ENCODE measurements at places on chromosomes 7 and 10.

GRCh38 chr10:21978191-21978862 is 25.2 kb downstream of the DNAJC1 start:
- DNase-seq: peak; percentile 44

- DNase-seq: no peak
Measured at GRCh38 chr7:7017707-7018280, 164.6 kb upstream of the C1GALT1 start.

DNA sequence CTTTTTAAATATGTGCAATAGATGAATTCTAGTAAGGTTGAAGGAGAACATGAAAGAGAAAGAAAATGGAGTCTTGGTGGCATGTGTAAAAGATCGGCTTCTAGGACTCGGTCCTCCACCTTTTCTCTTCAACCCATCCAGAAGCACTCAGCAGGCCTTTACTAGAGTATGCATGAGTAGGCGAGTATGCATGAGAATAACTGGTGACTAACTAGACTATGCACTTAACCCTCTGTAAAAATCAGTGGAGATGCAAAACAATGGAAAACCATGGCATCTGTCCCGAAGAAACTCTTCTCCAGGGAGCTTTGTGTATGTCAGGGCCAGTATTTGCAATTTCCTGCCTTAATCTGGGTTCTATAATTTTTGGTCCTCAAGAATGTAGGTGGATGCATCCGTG is 40.0 kb upstream of the GRB10 start:
- no peak for DNase-seq

DNA sequence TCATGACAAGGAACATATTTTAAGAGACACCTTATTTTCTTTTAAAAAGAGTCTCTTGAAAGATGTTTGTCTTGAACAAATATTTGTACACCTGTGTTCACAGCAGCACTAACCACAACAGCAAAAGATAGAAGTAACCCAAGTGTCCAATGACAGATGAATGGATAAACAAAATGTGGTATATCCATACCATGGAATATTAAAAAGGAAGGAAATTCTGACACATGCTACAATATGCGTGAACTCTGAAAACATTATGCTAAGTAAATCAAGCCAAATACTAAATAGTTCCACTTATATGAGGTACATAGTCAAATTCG is 17.8 kb downstream of the SGMS1 start:
- DNase-seq: no peak

DNA sequence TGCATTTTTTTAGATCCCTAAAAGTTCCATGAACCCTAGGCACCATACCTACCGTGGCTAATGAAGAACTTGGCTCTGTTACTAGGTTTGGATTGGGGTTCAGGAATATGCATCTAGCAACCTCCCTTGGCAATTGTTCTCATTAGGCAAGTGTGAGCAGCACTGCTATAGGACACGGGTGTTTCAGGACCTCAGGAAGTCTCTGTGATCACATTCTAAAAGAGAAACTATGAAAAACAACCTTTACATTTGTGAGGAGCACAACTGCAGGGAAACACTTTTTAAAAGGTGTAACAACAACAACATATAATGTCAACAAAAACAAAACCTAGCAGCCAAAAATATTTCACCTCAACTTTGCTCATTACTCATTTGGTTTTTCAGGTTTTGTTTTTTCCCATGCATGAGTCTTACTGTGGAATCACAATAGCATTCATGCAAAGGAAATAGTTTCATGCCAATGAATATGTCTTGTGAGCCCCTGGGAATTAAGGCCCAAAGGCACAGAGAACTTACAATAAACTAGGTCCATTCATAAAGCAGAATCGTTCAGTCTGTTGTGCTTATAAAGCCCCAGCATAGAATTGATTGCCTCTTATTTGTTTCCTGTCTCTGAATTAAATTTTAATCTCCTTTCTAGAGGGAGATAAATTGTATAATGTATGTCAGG is 255.7 kb upstream of the DGKB start:
- DNase-seq: no peak

DNA sequence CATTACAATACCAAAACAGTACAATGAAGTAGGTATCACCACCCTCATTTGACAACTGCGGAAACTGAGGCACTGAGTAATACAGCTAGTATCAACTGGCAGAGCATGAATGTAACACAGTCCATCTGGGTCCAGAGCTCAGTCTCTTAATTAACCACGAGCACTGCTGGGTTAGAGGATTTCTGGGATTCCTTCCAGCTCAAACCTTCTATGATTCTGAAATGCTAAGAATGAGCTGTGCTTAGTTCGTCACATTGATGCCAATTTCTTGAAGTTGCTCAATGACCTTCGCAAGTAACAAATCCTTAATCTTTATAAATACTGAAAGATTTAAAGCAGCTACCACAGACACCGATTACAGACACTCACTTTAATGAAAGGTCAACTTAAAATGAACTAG is 62.5 kb downstream of the SGMS1 start:
- DNase-seq: no peak

DNA sequence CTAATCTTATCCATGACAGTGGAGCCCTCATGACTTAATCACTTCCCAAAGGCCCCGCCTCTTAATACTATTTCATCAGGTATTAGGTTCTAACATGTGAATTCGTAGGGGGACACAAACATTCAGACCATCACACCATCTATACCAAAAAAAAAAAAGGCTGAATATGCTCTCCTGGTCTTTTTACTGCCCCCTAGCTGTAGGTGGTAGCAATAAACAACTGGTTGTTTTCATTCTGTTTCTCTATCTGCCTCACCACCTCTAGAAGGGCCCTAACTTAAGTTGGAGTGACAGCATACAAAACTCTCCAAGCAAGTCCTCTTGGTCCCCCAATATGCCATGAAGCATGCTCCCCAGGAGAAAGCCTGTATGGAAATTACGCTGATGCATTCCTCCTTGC is 94.1 kb downstream of the GRM8 start:
- no peak for DNase-seq

- no peak for DNase-seq
Measured at GRCh38 chr7:99011706-99012404, 132.1 kb downstream of the SMURF1 start.

DNA sequence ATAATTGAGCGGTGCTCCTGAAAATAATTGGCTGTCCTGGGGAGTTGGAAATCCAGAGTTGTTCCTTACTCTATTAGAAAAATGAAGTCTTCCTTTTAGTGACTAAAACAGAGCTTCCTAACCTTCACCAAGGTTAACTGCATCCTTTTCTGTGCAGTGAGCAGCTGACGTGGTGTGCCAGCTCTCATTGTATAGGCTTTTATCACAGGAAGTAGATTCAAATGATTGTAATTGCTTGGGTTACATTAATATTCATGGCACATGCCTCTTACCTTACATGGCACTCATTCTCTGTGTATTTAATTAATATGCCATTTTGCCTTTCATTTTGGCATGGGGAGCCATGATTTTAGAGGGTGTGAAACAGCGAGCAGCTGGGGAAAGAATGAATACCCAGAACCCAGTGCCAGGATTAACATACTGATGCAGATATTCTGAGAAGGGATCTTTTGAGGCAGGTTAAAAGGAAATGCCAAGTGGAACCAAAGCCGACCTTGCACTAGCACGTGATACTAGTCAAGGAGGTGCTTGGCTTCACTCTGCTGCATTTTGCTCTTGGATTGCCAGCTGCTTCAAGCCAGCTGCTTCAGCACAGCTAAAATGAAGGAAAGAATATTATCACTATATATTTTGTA is 115.3 kb downstream of the ST7 start:
- no peak for DNase-seq

DNA sequence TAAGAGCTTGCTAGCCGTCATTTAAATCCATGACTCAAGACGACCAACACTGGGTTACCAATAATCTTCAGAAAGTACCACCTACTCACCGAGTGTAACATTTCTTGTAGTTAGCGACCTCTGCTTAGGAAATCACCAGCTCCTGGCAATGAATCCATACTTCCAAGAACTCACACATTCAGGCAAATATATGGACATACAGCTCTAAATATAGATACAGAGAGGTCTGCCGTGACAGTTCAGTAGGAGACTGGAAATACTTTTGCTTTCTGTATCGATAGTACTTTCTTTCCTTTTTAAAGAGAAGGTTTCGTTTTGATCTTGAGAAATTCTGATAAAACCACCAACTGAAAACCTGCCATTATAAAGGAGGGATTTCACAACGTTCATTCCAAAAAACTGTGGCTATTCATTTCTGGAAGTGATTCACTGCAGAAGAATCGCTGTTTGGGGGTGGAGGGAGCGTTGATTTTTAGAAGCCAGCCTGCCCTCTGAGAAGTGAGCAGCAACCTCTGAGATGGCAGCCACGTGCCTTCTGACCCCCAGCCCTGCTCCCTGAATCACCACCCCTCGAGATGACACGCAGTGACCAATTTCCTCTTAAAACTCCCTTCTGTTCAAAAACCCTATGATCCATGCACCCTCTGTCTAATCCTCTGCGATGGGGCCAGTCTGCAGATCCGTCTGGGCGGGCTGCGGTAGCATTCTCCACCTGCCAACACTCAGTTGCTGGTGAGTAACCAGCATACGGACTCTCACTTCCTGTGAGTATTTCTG is 179.0 kb upstream of the KLF14 start:
- no peak for DNase-seq

DNA sequence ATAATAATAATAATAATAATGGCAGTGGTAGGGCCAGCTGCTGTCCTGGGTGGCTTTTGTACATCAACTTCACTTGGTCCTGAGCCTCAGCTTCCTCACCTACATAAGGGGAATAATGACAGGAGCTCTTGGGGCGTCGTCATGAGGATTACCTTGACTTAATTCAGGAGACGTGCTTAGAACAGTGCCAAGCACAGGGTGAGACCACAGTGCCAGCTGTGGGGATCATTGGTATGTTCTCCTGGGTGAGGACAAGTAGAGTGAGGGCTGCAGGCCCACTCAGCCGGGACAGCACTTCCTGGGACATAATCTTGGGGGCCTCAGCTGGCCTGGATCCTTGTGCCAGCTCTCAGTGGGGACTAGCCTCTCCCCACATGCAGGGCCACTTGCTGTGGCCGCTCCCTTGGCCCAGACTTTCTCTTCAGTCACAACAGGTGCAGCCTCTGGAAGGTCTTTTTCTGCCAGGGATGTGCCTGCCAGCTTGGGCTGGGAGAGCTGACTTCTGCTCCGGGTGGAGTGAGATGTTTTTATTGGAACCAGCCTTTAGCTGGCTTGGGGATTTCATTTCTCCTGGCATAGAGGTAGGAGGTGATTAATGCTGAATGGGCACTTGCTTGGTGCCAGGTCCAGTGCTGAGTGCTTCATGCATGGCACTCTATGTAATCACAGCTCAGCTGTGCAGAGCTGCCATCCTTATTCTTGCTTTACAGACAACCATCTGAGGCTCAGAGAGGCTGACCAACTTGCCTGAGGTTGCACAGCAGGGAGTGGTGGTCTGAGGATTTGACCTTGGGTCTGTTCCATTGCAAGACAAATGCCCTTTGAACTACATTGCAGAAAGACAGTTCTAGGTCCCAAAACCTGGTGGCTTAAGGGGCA is 45.3 kb downstream of the TSPAN15 start:
- no peak for DNase-seq

DNA sequence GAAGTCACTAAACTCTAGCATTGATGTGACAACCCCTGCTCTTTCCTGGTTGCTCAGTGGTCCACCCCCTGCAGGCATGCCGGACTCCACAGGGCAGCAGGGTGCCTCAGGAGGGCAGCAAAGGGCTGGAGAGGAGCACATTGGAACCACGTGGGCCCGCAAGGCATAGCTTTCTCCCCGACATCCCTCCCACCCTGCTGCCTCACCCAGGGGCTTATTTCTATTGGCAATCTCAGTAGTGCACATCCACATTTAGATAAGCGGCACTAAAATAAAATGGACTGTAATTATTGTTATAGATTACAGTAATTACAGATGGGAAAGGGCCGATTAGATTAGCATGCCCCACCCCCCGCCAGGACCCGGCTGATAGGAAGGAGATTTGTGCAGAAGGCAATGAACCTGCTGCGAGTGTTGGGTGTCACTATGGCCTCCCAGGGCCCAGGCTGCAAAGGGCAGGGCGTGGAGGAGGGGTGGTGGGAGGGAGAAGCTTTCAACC is 580.1 kb downstream of the GRID1 start:
- no peak for DNase-seq

- DNase-seq: no peak
Measured at GRCh38 chr7:19113855-19114550, 3.4 kb downstream of the TWIST1 start.

GRCh38 chr7:120033114-120033513 is 239.9 kb upstream of the KCND2 start:
- DNase-seq: no peak

- DNase-seq: no peak
Measured at GRCh38 chr10:47253651-47254375, 46.2 kb upstream of the GDF10 start.

Measured in HAP-1 (cell line).